ENCODE measurements at places on chromosomes 11 and 22.

- DNase-seq, result no peak
Observed at GRCh38 chr11:88739524-88739923, 326.3 kb downstream of the GRM5 start.

DNA sequence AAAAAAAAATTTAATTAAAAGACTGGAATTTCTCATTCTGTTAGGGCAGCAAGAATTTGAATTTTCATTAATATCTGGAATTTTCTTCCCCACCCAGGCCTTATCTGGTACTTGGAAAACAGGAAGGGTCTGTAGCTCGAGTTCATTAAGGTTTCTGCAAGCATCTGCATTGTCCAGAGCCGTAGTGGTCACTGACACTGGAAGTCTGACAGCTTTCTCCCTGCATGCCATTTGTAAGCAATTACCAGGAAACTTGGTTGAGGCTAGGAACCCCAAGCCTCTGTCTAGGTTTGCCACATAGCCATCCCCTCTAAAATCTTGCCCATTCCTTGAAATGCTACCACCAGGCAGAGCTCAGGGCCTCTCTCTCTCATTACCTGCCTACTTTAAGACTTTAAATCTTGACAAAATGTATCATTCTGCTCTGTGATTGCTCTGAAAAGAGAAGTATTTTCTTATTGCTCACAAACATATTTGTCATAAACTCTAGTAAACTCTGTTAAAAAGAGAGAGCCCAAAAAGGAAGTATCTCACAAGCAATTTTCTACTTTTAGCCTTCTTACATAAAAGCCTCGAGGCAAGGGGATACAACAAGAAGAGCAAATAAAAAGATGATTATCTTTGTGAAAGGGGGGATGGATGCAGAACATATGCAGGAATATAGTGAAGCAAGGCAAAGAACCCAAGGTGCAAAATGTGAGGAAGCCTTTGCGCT lies 5.5 kb upstream of the PGM2L1 start:
- no peak for DNase-seq

DNA sequence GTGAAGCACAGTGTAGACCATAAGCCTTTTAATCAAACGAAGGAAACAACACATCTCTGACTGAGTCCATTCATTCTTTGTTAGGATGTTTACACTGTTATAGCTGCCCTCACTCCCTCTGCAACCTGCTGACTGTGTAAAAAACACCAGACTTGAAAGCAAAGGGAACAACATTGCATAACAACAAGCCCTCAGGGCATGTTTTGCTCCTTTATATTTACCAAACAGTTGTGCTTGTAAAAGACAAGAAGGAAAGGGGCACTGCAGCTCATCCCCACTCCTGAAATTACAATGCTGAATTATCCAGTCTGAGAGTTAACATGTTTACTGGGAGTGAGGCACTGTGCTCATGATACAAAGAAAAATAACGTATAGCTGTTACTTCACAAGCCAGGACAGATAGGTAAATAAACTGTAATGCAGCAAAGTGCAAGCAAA lies 46.4 kb downstream of the RAB30 start:
- no peak for DNase-seq

DNA sequence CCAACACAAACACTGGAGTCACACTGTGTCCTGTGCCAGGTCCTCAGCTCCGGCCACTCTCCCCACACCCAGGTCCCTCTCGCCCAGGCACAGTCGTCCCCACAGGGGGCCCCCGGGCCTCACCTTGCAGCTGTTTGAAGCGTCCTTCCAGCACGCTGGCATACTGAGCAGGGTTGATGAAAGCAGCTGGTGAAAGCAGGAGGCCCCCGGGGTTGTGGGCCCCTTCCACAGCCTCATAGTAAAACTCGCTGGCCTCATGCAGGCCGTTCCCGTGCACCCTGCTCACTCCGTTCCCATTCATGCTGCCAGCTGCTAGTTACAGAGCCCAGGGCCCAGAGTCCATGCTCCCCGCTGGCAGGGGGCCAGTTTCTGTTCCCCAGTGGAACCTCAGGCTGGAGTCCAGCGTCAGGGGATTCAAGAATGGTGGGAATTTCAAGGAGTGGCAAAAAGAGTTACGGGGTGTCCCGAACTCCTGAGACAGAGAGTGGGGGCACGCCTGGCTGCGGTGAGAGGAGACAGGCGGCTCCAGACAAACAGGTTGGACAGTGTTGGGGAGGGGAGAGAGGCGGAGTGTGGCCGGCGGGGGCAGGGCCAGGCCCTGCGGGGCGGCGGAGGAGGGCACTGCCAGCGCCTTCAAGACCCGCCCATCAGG lies 10.6 kb downstream of the SPTBN2 start:
- peak; percentile 55 for DNase-seq

DNA sequence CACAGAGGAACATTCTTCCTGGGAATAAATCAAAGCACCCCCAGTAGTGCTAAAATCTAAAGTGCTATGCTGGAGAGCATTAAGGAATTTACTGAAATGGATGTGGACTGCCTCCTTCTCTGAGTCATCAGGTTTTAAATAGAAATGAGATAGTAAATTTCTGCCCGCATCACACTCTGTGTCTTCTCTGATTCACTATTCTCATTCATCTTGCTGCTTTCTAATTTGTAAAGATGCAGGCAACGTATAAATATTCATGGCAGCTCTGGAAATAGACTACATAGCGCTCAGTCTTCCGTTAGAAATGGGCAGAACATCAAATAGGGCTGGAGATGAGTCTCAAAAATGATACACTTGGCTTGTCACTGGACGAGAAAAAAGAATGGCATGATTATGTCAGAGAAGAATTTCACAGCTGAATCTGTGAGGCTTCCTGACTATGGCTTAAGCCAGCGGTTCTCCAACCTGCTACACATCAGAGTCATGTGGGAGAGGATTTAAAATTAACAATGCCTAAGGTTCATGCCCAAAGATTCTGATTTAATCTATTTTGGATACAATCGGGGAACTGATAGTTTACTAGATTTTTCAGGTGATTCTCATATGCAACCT lies 178.2 kb downstream of the LRRC4C start:
- no peak for DNase-seq

Measured in thyroid gland (tissue), 4 donors.